ENCODE measurements at places on chromosomes 3 and 15. TPM values are rescaled to one million over a fixed set of nuclear protein-coding genes. Genes with fewer than 3 reads are reported as not detected.

TIMP4 gene
- total RNA-seq, result 13.3 TPM

CACNA1D gene
- 5.6 TPM for total RNA-seq

CCDC12 gene
- 30.9 TPM for total RNA-seq

GRIP2 gene
- total RNA-seq, result 2.4 TPM

CRYGS gene
- total RNA-seq, result 0.99 TPM

CGNL1 gene
- total RNA-seq, result 23.5 TPM

IL5RA gene
- 0.79 TPM for total RNA-seq

NFKBIZ gene
- total RNA-seq, result 29.6 TPM

CCDC39 gene
- not detected for total RNA-seq

SLMAP gene
- total RNA-seq, result 83.2 TPM

ISLR2 gene
- total RNA-seq, result 0.79 TPM

FAM3D gene
- 1.8 TPM for total RNA-seq

TP63 gene
- 86.9 TPM for total RNA-seq

XYLB gene
- total RNA-seq, result 5.6 TPM

P2RY14 gene
- total RNA-seq, result 3.3 TPM

KLHDC8B gene
- total RNA-seq, result 32.6 TPM

HRG gene
- total RNA-seq, result not detected

Measured in skin of body (tissue), 3 donors.